ENCODE measurements at places on chromosomes 11 and 22.

GRCh38 chr11:91859666-91860065 lies 365.0 kb upstream of the FAT3 start:
- no peak for DNase-seq

- no peak for DNase-seq
Observed at GRCh38 chr11:68353118-68353517, 40.7 kb downstream of the LRP5 start.

DNA sequence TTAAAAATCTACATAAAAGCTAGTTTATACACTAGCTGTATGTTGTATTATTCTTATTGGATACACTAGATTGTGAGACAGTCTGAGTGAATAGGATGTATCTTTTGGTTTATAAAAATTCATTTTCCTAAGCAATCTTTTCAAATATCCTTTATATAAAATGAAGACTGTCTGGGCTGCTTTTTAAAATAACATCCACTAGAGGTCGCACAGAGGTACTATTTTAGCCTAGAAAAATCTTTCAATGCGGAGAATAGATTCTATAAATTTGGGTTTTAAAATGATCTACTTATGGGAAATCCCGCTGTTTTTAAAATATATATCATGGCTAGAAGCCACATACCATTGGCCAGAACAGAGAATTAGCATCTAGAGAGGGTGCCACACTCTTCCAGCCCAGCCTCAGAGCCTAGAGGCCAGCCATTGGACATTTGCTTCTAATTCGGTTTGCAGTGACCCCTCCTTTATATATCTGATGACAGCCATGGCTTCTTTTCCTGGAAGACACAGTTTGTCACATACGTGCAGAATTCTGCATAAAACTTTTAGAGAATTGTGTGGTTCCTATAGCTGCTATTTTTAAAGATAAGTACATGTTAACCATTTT lies 7.3 kb downstream of the C11orf97 start:
- no peak for DNase-seq

- no peak for DNase-seq
Observed at GRCh38 chr11:60989093-60989650, 17.7 kb downstream of the CD6 start.

GRCh38 chr11:59263225-59263894 lies 50.6 kb upstream of the MPEG1 start:
- no peak for DNase-seq

DNA sequence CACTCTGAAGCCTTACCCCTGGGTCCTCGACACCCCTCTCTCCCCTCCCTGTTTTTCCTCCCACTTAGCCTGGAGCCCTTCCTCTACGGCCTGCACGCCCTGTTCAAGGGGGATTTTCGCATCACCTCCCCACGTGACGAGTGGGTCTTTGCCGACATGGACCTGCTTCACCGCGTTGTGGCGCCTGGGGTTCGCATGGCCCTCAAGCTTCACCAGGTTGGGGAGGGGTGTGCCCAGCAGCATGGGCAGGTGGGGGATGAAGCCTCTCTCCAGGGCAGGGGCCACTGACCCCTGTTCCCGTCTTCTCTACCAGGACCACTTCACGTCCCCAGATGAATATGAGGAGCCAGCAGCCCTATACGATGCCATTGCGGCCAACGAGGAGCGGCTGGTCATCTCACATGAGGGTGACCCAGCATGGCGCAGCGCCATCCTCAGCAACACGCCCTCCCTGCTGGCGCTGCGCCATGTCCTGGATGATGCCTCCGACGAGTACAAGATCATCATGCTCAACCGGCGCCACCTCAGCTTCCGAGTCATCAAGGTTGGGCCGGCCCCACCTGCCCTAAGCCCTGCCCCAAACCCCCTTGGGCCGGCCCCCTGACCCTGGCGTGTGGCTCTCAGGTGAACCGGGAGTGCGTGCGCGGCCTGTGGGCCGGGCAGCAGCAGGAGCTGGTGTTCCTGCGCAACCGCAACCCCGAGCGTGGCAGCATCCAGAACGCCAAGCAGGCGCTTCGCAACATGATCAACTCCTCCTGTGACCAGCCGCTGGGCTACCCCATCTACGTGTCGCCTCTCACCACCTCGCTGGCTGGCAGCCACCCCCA lies 2.8 kb upstream of the SIPA1 start:
- DNase-seq, result no peak

DNA sequence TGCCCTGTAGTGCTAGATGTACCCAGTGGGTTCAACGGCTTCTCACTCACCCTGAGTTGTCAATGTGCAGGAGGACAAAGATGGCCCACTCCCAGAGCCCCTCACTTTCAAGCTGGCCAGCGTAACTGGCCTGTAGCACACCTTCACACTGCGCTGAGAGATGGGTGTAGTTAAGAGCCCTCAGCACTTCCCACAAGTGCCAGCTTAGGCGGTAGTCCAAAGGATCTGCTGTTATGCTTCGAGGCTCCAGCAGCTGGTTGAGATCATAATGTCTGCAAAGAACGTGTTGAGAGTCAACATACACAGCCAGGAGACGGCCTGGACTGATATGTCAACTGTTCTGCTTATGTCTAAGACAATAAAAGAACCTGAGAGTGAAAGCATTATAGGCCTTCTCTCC lies 14.7 kb upstream of the CHRNA10 start:
- no peak for DNase-seq

DNA sequence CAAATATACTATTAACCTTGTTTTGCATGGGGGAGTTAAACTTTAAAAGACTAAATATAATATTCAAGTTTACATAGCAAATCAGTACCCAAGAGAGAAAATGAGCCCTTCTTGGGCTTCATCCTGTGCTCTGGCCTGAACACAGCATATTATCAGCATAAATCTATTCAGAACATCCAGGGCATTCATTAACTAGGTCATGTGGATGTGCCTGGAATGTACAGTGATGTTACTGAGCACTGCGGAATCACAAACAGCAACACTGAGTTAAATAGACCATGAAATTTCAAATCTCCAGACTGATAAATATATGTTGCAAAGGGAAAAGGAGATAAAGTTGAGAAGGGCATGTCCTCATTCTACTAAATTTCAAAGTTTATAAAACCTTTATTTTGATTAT lies 426.4 kb downstream of the AASDHPPT start:
- DNase-seq, result no peak

- DNase-seq, result no peak
Observed at GRCh38 chr11:10655227-10655626, 38.3 kb downstream of the IRAG1 start.
